ENCODE measurements at places on chromosomes 6 and 20.

DNA sequence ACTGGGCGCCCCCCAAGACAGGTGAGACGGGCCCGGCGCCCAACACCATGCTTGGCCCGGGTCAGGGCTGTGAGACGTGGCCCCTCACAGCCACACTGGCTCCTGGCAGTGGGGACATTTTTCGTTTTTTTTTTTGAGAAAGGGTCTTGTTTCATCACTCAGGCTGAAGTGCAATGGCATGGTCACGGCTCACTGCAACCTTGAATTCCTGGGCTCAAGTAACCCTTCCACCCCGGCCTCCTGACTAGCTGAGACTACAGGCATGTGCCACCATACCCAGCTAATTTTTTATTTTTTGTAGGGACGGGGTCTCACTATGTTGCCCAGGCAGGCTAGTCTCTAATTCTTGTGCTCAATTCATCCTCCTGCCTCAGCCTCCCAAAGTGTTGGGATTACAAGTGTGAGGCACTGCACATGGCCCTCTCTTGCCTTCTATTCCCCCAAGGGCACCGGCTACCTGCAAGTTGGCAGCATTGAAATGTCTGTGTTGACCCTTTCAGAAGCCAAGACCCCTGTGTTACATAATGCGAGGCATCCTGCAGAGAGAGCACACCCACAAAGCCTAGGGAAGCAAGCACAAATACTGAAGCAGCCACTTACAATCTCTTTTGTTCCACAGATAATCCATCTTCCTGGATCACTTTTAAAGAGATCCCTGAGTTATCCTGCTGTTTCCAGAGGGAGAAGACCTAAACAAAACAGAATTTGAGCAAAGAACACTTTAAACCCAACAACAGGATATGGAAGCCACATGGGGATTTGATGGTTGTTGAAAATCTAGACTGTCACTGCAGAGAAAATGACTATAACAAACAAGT lies 57.5 kb upstream of the SLC4A11 start:
- no peak for DNase-seq

DNA sequence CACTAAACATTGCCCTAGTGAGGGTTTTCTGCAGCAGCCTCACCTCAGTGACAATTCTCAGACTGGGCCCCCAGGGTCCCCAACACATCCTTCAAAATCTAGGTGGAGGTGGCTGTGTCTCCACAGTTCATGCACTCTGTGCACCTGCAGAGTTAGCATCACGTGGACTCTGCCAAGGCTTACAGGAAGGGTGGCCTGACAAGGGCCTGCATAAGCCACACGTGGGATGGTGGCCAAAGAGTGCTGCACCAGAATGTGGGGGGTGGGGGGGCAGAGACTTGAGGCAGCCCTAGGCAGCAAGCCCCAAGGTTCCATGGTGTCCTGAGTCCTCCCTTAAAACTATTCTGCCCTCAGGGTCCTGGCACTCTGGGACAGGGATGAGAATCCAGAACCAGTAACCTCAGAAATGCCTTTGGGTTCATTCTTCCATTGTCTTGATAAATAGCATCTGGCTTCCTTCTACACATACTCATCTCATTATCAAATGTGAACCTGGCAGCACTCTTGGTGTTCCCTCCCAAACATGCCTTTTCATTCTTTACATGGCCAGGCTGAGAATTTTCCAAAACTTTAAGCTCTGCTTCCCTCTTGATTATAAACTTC lies 1.6 kb upstream of the SERPINB1 start:
- no peak for DNase-seq

- no peak for DNase-seq
Observed at GRCh38 chr6:25002326-25003091, 66.7 kb upstream of the RIPOR2 start.

DNA sequence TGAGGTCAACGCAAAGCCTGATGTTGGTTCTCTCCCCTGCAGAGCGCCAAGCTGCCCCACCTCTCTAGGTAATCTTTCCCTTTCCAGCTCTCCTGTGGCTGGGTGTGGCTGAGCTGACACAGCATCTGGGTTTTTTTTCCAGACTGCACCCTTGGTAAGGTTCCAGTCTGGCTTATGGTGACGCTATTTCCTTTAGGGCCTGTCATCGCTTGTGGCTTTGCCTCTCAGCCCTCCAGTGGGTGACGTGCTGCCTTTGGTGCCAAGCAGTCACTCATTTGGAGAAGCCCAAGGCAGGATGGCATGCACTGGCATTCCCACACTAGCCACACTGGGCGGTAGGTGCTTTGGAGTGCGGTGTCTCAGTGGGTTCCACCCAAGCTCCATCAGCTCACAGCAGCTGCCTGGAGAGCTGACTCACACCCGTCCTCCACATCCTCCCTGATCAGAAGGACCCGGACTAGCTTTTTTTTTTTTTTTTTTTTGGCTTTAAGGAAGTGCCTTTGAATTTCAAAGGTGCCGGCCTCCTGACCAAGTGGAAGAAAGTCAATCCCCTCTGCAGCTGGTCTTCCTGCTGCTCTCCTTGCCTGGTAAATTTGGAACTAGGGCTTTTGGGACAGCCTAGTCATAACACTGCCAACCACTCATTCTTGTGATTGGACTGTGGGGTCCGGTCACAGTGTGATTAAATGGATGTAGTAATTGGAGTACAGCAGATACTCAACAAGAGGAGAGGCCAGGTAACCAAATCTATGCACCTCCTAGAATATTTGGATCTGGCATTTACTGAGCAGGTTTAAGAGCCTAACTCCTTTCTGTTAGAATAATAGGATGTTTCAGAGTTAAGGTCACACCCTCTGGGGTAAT lies 153.6 kb downstream of the CD83 start:
- DNase-seq, result no peak

GRCh38 chr20:23086056-23086566 lies at the start of gene CD93:
TSS of gene CD93 (minus strand) at chr20:23086324. CDS start at chr20:23086192, 132 bp downstream.
- DNase-seq, result peak; percentile 14

DNA sequence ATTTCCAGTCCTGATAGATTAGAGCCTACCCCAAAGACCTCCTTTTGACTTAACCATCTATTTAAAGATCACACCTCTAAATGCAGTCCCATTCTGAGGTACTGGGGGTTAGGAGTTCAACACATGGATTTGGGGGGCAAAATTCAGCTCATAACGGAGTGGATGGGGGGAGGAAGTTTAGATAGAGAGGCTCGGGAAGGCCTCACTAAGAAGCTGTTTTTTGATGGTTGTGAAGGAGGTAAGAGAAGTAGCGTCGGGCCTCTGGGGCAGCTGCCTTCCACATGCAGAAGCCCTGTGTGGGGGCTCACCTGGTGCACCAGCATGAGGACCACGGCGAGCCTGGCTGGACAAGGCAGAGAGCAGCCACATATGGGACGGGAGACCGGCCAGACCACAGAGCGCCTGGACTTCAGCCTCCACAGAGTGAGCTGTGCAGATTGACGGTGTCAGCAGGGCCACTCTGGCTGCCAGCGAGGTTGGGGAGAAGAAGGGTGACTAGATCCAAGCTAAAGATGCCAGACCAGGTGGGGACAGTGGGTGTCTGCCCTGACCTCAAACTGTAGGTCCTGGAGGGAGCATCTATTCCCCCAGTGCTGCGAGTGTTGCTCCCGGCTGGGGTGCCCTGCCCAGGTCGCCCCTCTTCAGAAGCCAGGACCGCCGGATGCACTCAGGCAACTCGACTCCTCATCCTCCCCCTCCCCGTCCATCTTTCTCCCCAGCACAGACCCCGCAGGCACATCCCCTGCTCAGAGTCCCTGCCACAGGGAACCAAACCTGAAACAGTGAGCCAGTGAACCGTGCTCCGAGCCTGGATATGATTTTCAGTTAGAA lies 5.1 kb upstream of the SYNJ2 start:
- no peak for DNase-seq

DNA sequence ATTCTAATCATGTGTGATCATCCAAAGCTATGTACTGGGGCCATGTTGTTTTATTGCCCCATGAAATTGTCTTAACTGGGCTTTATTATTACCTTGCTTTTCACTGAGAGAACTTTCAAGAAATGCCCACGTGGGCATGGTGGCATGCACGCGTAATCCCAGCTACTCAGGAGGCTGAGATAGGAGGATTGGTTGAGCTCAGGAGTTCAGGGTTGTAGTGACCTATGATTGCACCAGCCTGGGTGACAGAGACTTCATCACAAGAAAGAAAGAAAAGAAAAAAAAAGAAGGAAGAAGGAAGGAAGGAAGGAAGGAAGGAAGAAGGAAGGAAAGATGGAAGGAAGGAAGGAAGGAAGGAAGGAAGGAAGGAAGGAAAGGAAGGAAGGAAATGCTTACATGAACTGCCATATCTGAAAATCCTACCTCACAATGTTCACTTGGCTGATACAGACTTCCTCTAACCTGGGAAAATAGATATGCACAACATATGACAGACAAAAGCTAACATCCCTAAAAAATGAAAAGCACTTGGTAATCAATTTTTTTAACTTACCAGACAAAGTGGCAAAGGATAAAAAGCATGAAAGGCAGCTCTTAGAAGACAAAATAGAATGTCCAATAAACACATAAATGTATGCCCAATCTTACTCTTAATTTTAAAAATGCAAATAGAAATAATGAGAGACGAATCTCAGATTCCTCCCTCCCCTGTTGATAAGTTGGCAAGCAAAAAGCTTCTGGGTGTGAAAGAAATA lies 25.5 kb upstream of the TMEM244 start:
- DNase-seq, result no peak

DNA sequence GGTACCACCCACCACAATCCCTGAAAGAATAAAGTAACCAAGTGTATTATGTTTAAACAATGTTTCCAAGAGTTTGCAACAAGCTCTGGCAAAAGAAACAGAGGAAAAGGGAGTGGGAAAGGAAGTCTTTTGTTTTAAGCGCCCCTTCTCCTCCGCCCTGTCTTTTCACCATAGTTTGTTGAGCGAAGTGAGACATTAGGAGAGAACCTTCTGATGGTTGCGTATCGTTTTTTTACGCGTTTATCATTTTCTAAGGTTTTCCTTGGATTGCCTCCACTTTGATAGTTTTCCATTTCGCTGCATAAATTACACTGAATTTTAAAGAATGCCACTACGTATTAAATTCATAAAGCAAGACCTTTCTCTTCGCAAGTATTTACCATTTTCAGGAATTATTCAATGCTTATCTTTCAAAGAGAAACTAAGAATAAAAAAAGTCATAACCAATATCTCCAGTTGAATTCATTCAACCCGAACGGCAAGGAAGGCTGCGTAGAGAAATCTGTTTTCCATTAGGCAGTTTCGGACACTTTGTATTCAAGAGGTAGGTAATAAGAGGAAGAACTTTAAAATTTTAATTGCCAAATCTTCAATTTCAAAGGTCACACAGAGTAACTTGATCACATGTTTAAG lies 920 bp upstream of the EPHA7 start:
- no peak for DNase-seq

GRCh38 chr6:164168595-164168994 lies 754.1 kb downstream of the QKI start:
- DNase-seq, result no peak

- DNase-seq, result no peak
Observed at GRCh38 chr20:22223236-22223635, 361.1 kb downstream of the FOXA2 start.

GRCh38 chr6:37631295-37631694 lies 66.4 kb downstream of the MDGA1 start:
- DNase-seq, result no peak

GRCh38 chr6:143098054-143098671 lies 37.5 kb downstream of the AIG1 start:
- DNase-seq, result no peak

- DNase-seq, result no peak
Observed at GRCh38 chr20:60403105-60403741, 445.0 kb downstream of the CDH26 start.

GRCh38 chr6:141488488-141488887 lies 644.2 kb upstream of the GJE1 start:
- no peak for DNase-seq

- no peak for DNase-seq
Observed at GRCh38 chr6:153043719-153044118, 41.2 kb upstream of the MTRF1L start.

DNA sequence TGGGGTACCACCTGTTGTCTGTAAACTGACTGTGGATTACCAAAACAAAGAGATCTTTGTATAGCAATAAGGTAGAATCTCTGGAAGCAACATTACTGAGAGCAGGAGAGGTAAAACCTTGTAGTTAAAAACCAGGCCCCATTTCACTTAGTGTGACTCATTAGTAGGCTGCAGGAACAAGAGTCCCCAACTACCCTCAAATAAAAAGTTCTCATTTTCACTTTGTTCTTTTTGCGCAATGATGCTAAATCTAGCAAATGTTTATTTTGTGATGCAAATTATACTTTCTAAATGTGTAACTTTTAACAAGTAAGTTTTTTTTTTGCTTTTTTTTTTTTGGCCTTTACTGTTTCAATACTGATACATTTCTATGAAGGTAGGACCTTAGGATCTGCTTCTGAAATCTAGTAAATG lies 67.1 kb downstream of the ESF1 start:
- no peak for DNase-seq

DNA sequence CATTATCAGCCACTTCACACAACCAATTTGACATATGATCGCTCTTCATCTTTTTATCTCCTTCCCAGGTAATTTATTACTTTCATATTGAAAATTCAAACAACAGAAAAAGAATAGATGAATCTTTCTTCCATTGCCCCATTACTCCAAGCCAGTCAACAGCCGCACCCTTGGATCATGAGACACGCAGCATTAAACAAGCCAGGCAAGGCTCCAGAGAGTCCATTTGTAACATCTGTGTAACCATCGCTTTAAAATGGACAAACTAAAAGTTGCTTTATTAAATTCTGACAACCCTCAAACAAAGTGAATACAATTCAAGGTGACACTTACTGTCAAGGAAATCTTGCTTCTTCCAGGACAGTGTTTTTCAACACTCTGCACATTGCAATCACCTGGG lies 200.3 kb downstream of the EPM2A start:
- no peak for DNase-seq

DNA sequence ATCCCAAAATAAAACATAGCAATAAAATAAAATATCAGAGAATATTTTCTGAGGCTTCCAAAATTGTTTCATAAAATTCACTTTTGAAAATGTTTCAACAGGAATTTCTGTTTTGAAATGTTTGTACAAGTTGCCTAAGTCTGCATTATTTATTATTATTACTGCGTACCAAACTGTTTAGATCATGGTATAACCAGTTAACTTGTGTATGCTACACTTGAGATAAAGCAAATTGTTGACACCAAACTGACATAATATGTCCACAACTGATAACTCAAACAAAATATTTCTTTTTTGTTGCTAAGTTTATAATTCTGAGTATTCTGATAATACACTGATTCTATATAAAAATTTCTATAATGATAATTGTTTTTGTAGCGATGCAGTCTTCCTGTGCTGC lies 531.8 kb upstream of the EYS start:
- no peak for DNase-seq

- no peak for DNase-seq
Observed at GRCh38 chr6:34539181-34539580, 16.9 kb downstream of the SPDEF start.

DNA sequence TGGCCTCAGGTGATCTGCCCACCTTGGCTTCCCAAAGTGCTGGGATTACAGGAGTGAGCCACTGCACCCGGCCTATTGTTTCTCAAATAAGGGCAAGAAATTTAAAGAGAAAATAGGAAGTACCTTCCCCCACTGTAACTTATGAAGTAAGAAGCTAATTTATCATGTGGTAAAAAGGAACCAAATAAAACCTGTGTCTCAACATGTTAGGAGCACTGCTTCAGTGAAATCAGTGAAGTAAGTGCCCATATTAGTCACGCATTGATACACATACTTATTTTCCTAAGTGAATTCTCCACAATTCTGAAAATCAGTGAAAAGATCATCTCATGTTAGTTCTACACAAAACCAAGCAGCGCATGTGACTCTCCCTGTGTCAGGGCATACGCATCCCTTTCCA lies 14.2 kb upstream of the LPA start:
- no peak for DNase-seq

- DNase-seq, result no peak
Observed at GRCh38 chr20:4812641-4813075, 90.9 kb downstream of the PRND start.

- DNase-seq, result no peak
Observed at GRCh38 chr20:13990465-13990864, at the start of gene SEL1L2. TSS of gene SEL1L2 (minus strand) at chr20:13990614. CDS start at chr20:13990534, 80 bp downstream.

Data from foreskin melanocyte (primary cell).